ENCODE measurements at places on chromosomes 1 and 21.

- no peak for DNase-seq
Measured at GRCh38 chr1:202130816-202131522, 8.3 kb downstream of the GPR37L1 start.

DNA sequence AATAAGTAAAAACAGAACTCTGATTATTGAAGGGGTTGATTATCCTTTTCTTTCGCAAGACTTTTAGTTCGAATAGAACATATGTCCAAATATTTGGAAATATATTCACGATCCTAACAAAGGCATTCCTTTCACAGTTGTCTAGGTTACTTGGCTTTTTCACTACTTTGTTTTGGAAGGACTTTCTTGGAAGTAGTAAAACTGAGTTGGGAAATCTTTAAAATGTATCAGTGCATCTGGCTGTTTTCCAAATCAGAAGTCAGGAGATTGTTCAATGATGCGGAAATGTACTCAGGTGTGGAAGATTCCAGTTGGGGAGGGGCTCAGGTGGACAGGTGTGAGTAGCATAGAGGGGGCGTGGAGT lies 67.1 kb downstream of the SH3BGR start:
- DNase-seq: no peak

GRCh38 chr1:11985851-11986250 lies 5.6 kb downstream of the MFN2 start:
- DNase-seq: no peak

GRCh38 chr1:234355782-234356510 lies 17.3 kb upstream of the COA6 start:
- no peak for DNase-seq

DNA sequence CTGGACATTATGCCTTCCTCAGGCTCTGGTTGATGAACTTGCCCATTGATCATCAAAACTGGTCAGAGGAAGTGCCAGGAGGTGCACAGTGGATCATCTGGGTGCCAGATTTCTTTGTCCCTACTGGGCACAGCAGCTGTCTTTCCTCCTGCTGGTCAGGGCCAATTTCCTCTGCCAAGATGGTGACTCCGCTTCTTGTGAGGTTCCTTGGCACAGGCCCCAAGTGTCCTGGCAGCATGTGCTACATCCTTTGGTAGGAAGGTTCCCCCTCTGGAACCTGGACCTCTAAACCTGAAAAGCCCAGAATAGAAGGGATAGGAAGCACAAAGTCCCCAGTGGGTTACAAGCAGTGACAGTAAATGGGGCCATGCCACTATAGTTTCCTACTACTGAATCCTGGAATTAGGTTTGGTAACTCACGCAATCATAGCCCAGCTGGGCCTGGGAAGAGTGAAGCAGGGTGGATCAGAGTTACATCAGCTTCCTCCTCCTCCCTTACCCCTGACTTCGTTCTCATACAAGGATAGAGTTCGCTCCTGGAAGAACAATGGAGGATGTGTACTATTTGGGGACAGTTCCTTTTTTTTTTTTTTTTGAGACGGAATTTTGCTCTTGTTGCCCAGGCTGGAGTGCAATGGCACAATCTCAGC lies 147.1 kb downstream of the CNIH3 start:
- DNase-seq: no peak

GRCh38 chr1:35220976-35221375 lies 28.0 kb upstream of the SFPQ start:
- DNase-seq: peak; percentile 10

DNA sequence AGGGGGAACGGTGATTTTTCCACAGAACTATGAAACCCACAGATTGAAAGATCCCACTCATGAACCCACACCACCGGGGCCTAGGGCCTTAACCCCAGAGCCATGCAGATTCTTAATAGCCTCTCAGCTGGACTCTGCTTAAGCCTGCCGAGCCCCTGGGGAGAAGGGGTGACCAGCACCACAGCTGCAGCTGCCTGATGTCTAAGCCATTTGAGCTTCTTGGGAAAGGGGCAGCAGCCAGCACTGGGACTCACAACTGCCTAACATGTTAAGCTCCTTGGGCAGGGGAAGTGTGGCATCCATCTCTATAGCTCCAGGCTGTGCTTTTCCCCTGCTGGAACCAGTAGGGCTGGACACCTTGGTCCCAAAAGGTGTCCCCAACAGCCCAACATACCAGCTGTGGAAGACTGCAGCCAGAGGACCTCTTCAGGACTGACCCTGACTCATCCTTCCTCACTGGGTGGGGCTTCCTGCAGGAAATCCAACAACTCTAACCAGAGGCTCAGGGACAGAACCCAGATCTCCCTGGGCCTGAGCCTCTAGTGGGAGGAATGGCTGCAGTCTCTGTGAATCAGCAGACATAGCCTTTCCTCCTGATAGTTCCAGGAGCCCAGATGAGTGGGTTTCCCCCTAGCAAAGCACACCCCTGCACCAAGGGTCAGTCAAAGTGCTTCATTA lies 34.6 kb upstream of the FMO3 start:
- no peak for DNase-seq

- DNase-seq: no peak
Measured at GRCh38 chr1:202305168-202305567, 36.6 kb downstream of the UBE2T start.

GRCh38 chr1:233140974-233141373 lies 154.6 kb downstream of the PCNX2 start:
- no peak for DNase-seq

DNA sequence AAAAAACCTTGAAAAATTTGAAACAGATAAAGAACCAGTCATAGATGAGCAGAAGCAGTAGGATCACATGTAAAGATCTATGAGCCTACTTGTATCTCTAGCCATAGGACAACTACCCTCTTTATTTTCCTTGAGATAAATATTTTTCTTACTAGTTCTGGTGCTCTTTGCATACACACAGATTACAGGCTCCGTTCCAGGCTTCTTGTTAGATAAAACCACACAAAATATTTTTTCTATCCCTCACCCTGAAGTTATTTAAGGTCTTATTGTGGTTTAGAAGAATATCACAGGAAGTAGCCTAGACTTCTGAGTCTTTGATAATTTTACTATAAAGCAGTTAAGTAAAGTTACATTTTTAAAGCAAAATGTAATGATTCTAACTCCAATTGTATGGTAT lies 512.2 kb downstream of the NEGR1 start:
- no peak for DNase-seq

GRCh38 chr1:14115976-14116375 lies 416.0 kb downstream of the PRDM2 start:
- no peak for DNase-seq

- no peak for DNase-seq
Measured at GRCh38 chr1:229582011-229582694, 23.6 kb upstream of the ABCB10 start.

GRCh38 chr1:203124011-203124410 lies 3.5 kb upstream of the ADORA1 start:
- DNase-seq: no peak

DNA sequence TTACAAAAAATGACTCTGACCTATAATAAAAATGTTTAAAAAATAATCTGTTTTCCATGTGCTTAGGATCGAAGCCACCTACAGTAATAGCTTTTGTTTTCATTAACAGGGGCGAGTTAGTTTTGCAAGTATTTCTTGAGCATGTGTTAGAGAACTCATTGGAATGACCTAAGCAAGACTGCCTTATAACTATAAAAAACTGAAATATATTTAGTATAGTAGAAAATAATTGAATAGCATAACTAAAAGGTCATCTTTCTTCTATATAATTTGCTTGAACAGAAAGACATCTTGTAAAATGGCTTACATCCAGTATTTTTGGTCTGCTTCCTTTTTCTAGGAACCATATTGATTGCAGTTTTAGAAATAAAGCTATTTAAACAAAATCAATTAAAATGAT lies 241.5 kb upstream of the NRIP1 start:
- DNase-seq: no peak

GRCh38 chr1:232579958-232580941 lies 49.7 kb downstream of the SIPA1L2 start:
- DNase-seq: no peak

DNA sequence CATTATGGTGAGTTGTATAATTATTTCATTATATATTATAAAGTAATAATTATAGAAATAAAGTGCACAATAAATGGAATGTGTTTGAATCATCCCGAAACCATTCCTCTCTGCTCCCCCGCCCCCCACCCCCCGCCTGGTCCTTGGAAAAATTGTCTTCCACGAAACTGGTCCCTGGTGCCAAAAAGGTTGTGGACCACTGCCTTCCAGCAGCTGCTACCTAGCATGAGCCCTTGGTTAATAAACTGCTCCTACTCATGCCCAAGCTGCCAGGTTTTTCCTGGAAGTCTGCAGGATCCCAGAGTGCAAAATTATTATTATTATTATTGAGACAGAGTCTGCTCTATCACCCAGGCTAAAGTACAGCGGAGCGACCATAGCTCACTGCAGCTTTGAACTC lies 6.8 kb upstream of the IFNGR2 start:
- no peak for DNase-seq

DNA sequence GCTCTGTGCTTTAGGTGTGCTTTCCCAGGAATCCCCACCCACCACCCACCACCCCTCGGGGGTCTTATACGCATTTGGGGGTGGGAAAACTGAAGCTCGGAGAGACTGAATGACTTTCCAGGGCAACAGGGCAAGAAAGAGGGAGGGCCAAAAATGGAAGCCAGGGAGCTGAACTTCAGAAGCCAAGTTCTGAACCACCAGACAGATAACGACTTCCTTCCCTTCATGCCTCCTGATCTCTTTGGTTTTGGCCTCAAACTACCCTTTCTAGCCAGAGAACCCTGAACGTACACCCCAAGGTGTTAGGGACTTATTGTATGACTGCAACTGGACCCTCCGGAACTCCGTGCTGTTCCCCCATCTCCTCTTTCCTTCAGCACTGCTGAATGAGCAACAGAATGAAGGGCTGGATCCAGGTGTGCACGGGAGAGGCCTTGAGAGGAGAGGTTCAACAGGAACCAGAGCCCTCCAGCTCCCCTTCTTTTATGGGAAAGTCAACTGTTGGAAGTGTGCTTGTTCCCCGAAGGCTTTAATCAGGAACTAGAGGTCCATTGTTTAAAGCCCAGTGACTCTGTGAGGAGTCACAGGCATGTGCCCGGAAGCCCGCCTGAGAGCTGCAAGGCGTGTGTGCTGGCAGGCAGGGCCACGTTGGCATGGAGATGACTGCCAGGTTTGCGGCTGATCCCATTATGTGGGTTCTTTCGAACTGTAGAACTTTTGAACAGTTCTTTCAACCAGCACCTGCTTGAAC lies 3.1 kb downstream of the BACE2 start:
- no peak for DNase-seq

DNA sequence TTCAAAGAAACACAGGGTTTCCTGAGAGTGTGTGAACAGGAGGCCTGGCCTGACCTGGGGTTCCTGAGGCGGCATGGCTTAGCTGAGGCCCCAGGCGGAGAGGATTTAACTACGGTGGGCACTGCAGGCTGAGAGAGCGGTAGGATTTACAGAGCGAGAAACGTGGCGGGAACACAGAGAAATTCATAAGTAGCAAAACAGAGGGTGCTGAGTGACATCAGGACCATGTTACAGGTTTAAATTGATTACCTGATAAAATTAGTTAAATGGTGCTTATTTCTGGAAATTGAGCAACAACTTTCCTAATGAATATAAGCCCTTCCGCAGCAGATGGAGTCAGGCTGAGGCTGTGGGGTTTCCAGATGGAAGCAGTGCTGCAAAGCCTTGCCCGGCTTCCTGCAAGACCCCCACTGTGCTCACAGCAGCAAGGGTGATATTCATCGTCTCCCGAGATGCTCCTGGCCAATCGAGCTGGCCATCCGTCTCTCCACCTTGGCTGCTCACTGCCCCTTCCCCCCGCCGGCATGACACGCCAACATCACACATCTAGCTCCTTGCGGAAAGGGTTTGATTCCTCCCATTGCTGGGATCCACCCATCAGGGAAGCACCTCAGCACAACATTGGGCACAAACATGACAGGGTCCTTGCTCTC lies 69.4 kb upstream of the MORC3 start:
- DNase-seq: peak; percentile 9

- no peak for DNase-seq
Measured at GRCh38 chr1:146019231-146020057, 2.1 kb downstream of the HJV start.

- DNase-seq: no peak
Measured at GRCh38 chr1:28680151-28680550, 11.6 kb downstream of the GMEB1 start.

GRCh38 chr1:17802164-17802563 lies 47.0 kb downstream of the ACTL8 start:
- DNase-seq: no peak

- peak; percentile 45 for DNase-seq
Measured at GRCh38 chr1:92953491-92953890, 7.8 kb downstream of the DIPK1A start.

DNA sequence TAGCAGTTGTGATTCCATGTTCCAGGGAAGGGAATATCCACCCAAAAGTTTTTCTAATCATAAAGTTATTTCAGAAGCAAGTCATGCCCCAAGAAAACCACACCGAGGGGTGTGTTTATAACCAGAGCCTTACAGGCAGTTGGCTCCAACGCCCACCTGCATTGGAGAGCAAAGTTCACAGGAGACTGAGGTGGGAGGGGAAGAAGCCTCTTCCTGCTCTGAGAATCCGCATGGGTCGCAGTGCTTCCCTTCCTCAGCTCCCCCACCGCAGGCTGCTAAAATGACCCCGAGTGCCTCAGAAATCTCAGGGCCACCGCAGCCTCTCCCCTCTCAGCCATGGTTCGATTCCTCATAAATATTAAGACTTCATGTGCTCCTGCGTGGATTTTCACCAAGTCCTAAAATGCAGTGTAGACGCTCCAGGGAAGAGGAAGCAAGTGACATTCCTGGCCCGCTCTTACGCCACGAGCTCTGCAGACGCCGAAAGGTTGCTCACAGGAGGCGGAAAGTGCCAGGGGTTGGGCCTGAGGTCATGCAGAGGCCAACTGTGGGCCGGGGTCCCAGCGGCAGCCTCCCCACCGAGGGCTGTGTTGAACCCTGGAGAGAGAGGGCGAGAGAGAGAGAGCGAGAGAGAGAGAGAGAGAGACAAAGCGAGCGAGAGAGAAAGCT lies 13.4 kb upstream of the SPSB1 start:
- DNase-seq: no peak

DNA sequence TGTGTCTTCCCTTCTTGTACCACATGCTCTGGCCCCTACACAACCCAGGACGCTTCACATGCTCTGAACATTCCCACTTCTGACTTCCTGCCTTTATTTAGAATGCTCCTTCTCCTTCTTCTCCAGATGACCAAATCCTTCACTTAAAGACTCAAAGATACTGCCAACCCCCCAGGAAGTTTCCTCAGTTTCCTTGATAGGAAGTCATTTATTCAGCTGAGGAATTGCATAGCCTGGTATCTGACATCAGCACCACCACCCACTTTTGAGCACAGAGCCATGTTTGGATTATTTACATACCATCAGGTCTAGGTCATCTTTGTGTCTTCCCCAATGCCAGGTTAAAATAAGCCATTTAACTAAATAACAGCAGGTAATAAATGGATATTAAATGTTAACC lies 42.4 kb downstream of the GFI1 start:
- no peak for DNase-seq

Measured in CD4-positive, alpha-beta T cell treated with Interleukin-17A for 4 hours (primary cell).